D721Med (cell line): ENCODE measurements at places on chromosomes 1 and 21.

DNA sequence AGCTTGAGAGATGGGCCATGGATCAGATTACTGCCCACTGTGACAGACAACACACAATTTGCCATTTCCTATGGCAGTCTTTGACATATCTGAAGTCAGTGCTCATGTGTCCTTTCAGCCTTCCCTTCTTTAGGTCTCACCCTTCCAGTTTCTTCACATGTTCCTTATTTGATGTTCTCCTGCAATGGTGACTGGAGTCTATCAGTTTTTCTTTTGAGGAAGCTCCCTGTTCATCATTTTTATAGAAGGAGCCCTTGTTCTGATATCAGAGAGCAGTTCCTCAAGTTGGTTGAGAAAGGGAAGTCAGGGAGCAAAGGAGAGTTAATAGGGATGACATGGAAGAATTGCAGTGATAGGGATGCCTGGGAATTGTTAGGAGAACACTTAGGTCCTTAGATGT lies 42.2 kb downstream of the DISC1 start:
- DNase-seq = no peak

GRCh38 chr1:32741413-32742198 lies 39.0 kb upstream of the SYNC start:
- DNase-seq = peak; percentile 67

- no peak for DNase-seq
Measured at GRCh38 chr1:81327743-81328142, 473.0 kb upstream of the ADGRL2 start.

GRCh38 chr1:233143241-233143640 lies 152.3 kb downstream of the PCNX2 start:
- DNase-seq = no peak

DNA sequence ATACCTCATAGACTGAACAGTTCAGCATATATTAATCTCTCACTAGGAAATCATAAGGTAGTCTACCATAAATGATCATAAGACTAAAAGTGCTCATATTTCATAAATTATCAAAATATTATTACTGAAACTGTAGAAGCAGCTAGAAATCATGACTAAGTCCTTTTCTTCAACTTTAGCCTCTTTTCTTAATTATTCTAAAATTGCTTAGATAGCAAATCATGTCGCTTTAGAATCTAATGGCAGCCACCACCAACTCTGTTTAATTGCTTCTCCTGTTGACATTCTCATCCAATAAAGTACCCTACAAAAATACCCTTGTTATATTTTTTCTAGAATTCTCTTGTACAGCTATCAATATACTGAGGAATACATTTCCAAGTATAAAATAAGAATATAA lies 102.9 kb downstream of the DENND1B start:
- no peak for DNase-seq

- DNase-seq = no peak
Measured at GRCh38 chr1:93690921-93691789, 9.5 kb upstream of the BCAR3 start.

GRCh38 chr21:16285605-16286126 lies 555.9 kb downstream of the USP25 start:
- DNase-seq = no peak

GRCh38 chr1:221877311-221877710 lies 135.4 kb upstream of the DUSP10 start:
- DNase-seq = no peak

- DNase-seq = no peak
Measured at GRCh38 chr1:91704746-91705145, 181.2 kb downstream of the TGFBR3 start.

DNA sequence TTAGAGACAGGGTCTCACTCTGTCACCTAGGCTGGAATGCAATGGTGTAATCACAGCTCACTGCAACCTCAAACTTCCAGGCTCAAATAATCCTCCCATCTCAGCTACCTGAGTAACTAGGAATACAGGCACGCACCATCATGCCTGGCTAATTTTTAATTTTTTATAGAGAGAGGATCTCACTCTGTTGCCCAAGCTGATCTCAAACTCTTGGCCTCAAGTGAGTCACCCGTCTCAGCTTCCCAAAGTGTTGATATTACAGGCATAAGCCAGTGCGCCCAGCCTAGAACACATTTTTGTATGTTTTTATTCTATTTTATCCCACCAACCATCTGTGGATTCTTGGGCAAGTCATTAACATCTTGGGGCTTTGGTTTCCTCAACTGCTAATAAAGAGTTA lies 100.5 kb downstream of the AK5 start:
- DNase-seq = no peak

DNA sequence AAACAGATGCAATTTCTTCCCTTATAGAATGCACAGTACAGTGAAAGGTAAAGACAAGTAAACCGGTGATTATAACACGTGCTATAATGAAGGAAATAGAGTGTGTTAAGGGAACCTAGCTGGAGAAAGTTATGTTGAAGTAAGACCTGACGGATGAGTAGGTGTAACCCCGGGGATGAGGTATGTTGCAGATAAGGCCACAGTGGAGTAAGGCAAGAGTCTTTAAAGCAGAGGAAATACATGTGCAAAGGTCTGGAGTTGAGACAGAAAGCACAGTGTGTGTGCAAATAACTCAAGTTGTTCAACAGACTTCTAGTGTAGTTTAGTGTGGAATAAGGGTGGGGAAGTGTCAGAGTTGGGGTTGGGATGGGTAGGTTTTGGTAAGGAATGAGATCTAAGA lies 2.9 kb downstream of the DBT start:
- DNase-seq = no peak

DNA sequence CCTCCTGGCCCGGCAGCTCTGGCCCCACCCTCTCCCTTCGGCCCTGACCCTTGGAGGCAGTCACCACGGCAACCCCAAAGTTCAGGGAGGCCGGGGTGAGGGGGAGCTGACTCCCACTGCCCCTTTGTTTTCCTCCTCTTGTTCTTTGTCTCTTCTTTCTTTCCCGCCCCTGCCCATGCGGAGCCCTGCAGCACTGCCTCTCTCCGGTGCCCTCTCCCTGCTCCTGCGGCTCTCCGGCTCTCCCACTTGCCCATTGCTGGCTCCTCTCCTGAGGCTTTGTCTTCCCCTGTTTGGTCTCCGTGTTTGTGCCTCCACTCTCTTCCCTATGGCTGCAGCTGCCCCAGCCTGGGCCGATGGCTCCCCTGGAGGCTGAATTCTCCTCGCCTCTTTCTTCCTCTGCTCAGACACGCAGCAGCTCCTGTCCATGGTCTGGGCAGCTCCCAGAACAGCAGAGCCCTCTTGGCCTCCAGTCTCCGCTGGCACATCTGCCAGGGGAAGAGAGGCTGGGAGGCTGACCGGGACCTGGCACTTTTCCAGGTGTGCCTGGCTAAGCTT lies 5.8 kb downstream of the CELSR2 start:
- no peak for DNase-seq

DNA sequence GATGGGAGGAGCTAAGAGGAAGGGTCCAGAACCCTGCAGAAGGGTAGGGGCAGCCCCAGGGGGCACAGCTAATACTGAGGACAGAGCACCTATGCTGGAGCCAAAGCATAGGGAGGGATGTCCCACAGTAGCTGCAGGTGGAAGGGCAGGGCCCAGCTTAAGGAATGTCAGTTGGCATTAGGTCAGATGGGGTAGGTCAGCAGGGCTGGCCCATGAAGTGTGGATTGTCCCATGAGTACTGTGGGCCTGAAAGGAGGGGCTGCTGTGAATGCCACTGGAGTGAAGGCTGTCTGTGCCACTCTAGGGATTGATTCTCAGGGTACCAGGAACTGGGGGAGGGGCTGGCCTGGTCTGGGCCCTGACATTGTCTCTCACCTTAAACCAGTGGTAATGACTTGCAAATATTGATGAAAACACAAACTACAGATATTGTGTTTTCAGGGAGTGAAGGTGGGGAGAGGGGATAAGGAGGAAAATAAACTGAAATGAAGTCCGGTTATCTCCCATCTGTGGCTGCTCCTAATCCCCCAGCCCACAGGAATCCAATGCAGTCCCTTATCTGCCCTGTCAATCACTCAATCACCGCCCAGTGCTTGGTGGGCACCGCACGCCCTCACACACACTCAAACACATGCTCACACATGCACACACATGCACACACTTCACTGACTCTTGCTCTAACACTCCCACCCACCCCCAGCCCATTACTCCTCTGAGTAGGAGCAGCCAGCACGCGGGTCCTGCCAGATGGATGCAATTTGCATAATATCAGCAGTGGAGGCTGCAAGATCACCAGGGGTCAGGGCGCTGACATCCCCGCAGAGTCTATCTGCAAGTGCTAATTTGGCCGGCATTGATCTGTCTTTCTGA lies 27.8 kb downstream of the DMAP1 start:
- DNase-seq = no peak

DNA sequence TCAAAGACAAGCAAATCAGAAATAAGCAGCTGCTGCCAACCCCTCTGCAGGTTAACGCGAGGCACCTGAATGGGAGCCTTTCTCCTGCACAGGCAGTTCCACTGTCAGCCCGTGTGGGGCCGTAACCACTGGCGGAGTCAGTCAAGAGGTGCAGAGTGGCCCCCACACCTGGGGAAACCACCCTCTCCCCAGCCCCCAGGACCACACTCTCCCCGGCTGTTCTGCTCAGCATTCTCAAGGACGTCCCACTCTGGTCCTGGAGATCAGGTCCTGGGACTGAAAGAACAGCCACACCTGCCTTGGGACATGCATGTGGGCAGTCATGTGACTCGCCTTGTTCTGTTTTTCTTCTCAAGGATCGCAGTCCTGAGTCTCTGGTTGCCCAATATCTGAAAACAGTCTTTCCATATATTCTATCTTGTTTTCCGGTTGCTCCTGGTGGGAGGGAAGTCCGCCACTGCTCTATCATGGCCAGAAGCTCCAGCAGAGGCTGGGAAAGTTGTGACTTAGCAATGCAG lies 252.5 kb downstream of the PTPRU start:
- DNase-seq = no peak

GRCh38 chr1:15113146-15113545 lies 40.4 kb upstream of the TMEM51 start:
- DNase-seq = no peak

GRCh38 chr21:35231090-35231489 lies 182.0 kb upstream of the RUNX1 start:
- no peak for DNase-seq

DNA sequence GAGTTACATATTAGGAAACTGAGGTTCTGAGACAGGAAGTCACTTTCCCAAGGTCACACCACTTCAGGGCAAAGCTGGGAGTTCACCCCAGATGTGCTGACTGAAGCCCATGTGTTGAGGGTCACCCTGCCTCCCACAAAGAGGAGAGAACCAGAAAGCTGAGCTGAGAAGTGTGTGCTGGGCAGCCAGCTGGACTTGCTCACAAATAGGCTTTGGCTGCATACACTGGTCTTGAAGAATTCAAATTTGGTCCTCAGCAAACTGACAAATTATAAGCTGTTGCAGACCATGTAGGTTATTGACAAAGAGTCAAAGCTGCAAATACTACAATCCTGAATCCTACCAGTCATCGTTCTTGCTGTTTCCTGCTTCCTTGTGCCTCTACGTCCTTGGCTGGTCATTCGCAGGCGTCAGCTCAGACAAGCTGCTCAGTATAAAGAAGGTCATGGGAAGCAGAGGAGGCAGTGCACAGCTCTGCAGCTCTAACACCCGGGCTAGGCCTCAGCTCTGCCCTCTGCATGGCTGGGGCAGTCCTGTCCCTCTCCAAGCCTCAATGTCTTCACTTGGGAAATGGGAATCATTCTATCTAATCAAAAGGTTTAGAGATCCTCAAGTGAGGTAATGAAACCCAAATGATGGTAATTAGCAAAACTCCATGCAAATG lies 40.0 kb downstream of the CDCP2 start:
- no peak for DNase-seq

GRCh38 chr1:39917825-39918224 lies 16.1 kb upstream of the MYCL start:
- DNase-seq = no peak

GRCh38 chr1:32775640-32776337 lies 41.4 kb downstream of the YARS1 start:
- DNase-seq = no peak

DNA sequence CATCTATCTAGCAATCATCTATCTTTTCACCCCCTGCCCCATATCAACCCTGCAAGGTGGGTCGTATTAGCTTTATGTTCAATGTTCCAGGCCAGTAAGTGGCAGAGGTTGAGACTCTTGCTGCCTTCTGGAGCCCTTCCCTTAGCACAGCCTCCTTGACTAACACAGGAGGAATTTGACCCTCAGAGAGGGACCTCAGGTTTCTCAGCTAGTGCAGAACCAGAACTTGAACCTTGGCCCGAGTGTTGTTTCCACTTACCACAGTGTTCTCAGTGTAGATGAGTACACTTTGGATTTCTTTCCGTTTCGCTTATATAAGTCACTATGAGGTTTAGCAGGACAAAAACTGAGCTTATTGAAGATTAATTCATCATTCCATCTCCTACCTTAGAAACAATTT lies 11.1 kb upstream of the ATF3 start:
- no peak for DNase-seq

GRCh38 chr1:239976130-239976968 lies 115.3 kb upstream of the FMN2 start:
- DNase-seq = no peak

DNA sequence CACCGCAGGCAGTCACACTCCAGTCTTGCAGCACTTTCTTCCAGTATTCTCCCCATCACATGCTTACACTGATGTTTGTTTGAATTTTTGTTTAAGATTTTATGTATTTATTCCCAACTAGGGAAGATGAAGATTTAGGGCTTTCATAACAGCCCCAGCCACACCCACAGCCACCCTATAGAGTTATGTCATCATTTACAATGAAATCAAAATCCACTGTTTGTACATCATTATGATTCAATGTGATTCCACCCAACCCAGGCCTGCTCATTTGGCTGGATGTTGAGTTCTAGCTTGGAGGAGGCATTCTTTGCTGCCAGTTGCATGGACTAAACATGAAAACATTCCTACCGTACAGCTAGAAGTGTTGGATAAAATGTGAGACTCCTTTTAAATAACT lies 35.8 kb downstream of the RIPK4 start:
- DNase-seq = no peak

- no peak for DNase-seq
Measured at GRCh38 chr1:214901718-214902117, 180.8 kb upstream of the KCNK2 start.

GRCh38 chr1:158933621-158934020 lies 2.3 kb downstream of the PYHIN1 start:
- no peak for DNase-seq

DNA sequence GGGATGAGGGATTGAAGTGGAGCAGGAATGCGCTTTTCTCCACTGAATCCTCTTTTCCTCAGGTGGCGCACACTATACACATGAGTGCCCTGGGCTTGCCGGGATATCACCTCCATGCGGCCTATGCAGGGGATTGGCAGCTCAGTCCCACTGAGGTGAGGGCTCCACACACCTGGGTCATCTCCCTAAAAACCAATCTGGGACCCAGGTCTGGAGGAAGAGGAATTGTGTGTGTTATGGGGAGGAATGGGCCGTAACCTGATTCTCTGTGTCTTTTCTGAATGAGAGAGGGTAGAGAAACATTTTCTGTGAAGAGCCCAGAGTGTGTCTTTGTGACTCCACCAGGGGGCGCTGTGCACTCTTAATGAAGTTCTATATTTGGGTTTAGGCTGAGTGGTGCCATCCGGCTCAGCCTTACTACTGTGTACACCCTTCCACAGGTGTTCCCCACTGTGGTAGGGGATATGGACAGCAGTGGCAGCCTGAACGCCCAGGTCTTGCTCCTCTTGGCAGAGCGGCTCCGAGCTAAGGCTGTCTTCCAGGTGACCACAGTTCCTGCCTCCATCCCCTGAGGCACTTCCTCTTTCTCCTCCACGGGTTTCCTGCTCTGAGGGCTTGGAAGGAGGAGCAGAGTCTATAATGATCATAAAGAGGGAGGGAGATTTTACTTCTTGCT lies 1.5 kb downstream of the TOMM40L start:
- DNase-seq = peak; percentile 63
